SJSA1 (cell line): ENCODE measurements at places on chromosomes 7 and 10. TPM values are rescaled to one million over a fixed set of nuclear protein-coding genes. Genes with fewer than 3 reads are reported as not detected.

- peak; percentile 72 for DNase-seq
Observed at GRCh38 chr7:151592868-151593486, 73.3 kb upstream of the RHEB start.

- DNase-seq, result no peak
Observed at GRCh38 chr7:71695186-71695585, 563.2 kb downstream of the GALNT17 start.

Gene BMPER
- 1.3 and 2.8 TPM in 2 replicates for total RNA-seq

Gene CALHM1
- total RNA-seq, result not detected in 2 replicates

Gene DYNC1I1
- total RNA-seq, result 3.9 and 6.2 TPM in 2 replicates

GRCh38 chr10:77846718-77847311, 79.7 kb downstream of the DLG5 start:
- peak; percentile 79 for DNase-seq

- no peak for DNase-seq
Observed at GRCh38 chr7:2652736-2653060, 20.9 kb downstream of the TTYH3 start.

- DNase-seq, result no peak
Observed at GRCh38 chr7:36406156-36406555, 16.5 kb downstream of the ANLN start.

- DNase-seq, result no peak
Observed at GRCh38 chr7:37943905-37944736, 23.7 kb downstream of the EPDR1 start.

Gene BBS9
- total RNA-seq, result 2.1 and 3.6 TPM in 2 replicates

DNA sequence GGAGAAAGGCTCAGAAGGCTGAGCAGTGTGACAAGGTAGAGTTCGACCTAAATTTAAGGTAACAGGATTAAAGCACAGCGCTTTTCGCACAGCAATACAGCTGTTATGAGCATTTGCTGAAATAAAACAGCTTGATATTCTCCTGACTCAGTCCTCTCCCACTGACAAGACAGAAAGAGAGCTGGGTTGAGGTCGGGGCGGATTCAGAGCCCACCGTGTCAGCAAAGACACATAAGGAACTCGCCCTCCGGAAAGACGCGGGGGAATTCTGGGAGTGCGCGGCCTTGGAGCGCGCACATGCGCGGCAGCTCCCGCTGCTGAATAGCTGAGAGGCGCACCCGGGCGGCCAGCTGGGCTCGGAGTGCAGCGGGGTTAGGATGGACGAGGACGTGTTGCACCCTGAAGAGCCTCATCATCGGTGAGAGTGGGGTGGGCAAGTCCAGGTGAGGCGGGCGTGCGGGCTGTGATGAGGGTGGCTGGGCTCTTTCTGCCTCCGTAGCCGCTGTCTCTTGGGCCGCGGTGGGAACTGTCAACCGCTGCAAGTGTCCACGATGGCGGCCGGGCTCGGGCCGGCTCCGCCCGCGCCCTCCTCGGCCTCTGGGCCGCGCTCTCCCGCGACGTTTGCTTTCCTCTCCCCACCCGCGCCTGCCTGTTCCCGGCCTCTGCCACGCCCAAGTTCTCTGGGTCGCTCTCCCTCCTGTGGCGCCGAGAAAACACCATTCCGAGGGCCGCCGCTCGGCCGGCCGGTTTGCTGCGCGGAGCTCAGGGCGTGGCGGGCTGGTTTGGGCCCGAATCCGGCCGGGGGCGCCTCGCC, 120.6 kb downstream of the LYZL1 start:
- DNase-seq, result peak; percentile 75

GRCh38 chr7:6608794-6609193, 6.6 kb upstream of the ZNF853 start:
- no peak for DNase-seq

Gene GHRHR
- total RNA-seq, result not detected in 2 replicates

Gene MEOX2
- not detected in 2 replicates for total RNA-seq

GRCh38 chr10:119673271-119673670, 22.1 kb downstream of the BAG3 start:
- no peak for DNase-seq

DNA sequence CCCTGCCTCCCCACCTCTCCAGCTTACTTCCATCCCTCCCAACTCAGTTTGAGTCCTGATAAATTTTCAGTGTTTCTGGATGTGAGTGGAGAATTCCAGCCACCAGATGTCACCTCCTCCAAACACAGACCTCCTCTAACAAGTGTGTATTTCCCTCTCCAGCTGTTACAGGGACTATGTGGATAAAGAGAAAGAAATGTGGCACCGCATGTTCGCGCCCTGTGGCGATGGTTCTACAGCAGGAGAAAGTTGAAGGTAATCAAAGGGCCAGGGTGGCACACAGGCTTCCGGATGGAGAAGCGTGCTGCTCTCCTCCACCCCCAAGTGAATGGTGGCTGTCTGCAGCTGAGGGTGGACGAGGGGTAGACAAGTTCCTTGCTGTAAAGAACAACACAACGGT, 14.7 kb downstream of the FKBP6 start:
- no peak for DNase-seq

GRCh38 chr10:113518816-113519591, 33.8 kb upstream of the HABP2 start:
- DNase-seq, result no peak

Gene GDF2
- total RNA-seq, result not detected in 2 replicates

GRCh38 chr7:134553976-134554375, 5.1 kb downstream of the AKR1B15 start:
- DNase-seq, result no peak

- no peak for DNase-seq
Observed at GRCh38 chr10:108583877-108584276, 1339.4 kb downstream of the XPNPEP1 start.

DNA sequence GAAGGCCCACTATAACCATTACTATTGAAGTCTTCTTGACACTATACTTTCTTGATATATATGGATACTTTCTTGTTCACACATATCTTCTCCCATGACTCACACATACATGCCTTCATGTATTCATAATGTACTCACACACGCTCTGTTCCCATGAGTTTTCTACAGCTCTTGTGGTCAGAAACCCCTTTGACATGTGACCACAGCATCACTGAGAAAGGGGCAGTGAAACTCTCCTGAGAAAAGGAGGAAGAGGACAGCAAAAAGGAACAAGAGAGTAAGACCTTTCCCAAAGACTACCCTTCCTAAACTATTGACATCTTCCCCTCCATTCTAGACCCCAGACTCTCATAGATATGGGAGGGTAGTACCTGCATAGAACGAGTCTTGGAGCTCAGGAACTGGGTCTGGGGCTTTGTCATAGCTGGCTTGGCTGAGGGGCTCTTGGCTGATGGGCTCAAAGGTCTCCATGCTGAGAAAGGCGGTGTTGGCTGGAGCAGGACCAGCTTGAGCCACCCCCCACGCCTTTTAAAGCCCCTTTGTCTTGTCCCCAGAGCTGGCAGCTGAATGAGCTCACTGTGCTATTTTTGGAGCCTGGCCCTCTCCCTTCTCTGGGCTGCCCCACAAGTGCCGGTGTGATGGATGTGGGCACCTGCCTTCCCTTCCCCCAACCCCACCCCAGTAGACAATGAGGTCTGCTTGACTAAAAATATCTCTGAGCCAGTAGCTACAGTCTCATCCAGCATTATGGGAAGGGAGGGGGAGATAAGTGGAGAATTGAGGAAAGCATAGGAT, 5.1 kb downstream of the SYNPO2L start:
- no peak for DNase-seq

DNA sequence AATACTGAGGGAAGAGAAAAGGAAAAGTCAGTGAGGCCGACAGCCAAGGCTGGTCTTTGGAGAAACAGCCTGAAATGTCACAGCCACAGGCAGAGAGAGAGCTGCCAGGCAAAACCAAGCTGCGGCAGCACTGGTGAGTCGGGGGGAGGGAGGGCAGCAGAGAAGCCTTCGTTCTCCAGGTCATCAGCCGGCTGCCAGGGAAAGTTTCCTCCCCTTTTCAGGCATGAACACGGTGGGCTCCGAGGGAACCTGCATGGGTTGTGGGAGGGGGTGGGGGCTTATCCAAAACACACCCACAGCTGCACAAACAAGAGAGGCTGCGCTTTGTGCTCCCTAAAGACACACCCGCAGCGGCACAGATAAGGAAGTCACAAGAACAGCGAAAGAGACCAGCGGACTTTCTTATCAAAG, 62.3 kb upstream of the NKX6-2 start:
- peak; percentile 37 for DNase-seq

- no peak for DNase-seq
Observed at GRCh38 chr7:16479591-16479990, 14.1 kb upstream of the SOSTDC1 start.

DNA sequence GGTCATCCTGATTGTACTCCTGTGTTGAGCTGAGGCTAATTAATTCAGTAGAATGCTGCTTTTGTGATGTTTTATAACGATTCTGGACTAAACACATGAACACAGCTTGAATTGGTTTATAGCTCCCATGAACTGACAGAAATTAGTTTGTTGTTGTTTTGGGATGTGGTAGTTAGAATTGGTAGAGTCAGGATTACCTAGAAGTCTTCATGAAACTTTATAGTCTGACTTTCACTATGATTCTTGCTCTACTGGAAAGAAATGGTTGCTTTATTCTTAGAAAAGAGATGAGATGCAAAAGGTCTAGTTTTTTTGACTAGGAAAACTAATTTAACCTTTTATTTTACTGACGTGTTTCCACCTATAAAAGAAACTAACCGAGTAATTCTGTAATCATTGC, 23.4 kb upstream of the TRUB1 start:
- no peak for DNase-seq

DNA sequence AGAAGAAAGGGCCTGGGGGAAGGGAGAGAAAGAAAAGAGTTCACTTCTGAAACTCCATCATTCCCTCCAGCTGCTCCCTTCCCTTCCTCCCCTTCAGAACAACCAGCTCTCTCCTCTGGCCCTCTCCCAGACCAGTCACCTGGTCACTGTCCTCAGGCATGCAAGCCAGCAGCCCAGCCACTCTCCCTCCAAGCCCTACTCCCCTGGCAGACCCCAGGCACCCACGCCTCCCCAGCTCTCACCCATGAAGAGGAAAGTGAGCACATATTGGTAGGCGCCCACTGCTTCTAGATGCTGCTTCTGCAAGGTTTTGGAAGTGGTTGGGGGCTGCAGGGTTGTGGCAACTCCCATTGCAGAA, 353 bp downstream of the MOGAT3 start:
- no peak for DNase-seq

GRCh38 chr10:102804382-102805055, 32.7 kb downstream of the CYP17A1 start:
- no peak for DNase-seq

DNA sequence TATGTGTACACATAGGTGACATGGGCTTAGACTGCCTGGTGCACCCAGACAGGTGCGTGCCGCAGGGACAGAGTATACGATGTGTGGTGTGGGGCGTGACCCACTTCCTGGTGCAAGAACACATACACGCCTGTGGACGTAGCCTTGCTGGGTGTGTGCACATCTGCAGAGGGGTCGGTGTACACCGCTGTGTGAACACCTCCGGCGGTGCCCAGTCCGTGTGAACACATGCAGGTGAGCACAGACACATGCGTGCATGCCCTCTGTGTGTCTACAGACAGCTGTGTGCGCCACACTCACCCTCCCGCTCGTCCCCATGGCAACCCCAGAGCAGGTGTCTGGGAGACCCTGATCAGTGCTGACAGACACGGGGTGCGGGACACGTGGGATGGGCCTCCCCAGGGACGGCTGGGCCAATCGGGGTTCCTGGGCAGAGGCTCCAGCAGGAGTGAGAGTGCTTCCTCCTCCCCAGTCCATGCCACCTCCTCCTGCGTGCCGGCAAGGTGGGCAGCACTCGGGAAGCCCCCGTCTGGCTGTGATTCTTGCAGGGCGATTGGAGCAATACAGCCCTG, 23.4 kb downstream of the ELFN1 start:
- peak; percentile 42 for DNase-seq

Gene EGFR
- 22.4 and 28.9 TPM in 2 replicates for total RNA-seq

DNA sequence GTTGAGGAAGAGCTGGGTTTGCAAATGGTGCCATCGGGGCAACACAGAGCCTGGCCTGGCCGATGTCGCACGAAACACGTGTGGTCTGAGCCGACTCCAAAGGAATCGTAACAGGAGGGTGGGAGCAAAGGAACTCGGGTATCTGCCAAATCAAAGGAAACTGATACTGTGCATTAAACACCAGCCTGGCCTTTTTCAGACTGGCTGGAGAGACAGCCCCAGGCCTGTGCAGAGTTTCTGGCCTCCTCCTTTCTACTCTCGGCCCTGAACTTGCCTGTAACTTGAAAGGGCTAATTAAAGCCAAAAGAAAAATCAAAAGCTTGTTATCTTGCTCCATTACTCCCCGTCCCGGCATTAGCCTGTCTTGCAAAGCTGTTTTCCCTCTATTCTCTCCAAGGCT, 71.4 kb downstream of the PLXNA4 start:
- no peak for DNase-seq

- no peak for DNase-seq
Observed at GRCh38 chr7:107364787-107365186, 105.1 kb upstream of the GPR22 start.

Gene CCL26
- total RNA-seq, result 15.1 and 30.1 TPM in 2 replicates

GRCh38 chr10:84613336-84614021, 285.1 kb downstream of the CCSER2 start:
- peak; percentile 62 for DNase-seq

DNA sequence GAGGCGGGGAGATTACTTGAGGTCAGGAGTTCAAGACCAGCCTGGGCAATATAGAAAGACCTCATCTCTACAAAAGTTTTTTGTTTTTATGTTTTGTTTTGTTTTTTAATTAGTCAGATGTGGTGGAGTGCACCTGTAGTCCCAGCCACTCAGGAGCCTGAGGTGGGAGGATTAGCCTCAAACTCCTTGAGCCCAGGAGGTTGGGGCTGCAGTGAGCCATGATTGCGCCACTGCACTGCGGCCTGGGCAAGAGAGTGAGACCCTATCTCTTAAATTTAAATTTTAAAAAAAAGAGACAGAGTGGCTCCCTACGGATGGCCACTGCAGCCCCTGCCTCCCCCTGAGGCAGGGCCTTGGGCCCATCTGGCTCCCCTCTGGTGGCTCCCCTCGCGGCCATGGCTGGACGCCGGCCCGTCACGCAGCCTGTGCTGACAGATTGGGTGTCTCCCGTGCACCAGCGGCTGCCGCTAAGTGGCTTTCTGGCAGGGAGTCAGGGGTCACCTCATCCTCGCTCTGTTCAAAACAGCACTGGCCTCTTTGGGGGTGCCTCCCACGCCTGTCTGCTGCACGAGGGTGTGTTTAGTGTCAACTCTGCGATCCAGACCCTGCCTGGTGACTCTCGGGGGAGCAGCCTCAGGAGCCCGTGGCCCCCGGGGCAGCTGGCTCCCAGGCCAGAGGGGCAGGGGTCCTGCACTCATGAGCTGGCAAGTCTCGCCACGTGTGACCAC, 44.4 kb upstream of the ELN start:
- DNase-seq, result no peak
